ENCODE measurements at places on chromosomes 12 and 14. TPM values are rescaled to one million over a fixed set of nuclear protein-coding genes. Genes with fewer than 3 reads are reported as not detected.

Gene SPSB2
- total RNA-seq, result 10.0 TPM

Gene RGS6
- 4.7 TPM for total RNA-seq

Gene VASH1
- 13.3 TPM for total RNA-seq

Gene KCNC2
- not detected for total RNA-seq

Gene AQP5
- not detected for total RNA-seq

Gene TPH2
- not detected for total RNA-seq

Gene CMKLR1
- 0.15 TPM for total RNA-seq

Gene IFNG-AS1
- total RNA-seq, result not detected

Gene LBHD2
- total RNA-seq, result not detected

Gene AKAP3
- total RNA-seq, result 4.3 TPM

Gene HOXC4
- 1.5 TPM for total RNA-seq

Gene TEX52
- total RNA-seq, result not detected

Gene PSME1
- total RNA-seq, result 174 TPM

Gene TSHR
- total RNA-seq, result not detected

Gene PCNX4
- 48.4 TPM for total RNA-seq

Gene AICDA
- not detected for total RNA-seq

Gene TMEM253
- total RNA-seq, result 0.59 TPM
